ENCODE measurements at places on chromosomes 13 and 19.
A peak's percentile ranks its signal among the peaks of the same experiment; 100 is the strongest.

DNA sequence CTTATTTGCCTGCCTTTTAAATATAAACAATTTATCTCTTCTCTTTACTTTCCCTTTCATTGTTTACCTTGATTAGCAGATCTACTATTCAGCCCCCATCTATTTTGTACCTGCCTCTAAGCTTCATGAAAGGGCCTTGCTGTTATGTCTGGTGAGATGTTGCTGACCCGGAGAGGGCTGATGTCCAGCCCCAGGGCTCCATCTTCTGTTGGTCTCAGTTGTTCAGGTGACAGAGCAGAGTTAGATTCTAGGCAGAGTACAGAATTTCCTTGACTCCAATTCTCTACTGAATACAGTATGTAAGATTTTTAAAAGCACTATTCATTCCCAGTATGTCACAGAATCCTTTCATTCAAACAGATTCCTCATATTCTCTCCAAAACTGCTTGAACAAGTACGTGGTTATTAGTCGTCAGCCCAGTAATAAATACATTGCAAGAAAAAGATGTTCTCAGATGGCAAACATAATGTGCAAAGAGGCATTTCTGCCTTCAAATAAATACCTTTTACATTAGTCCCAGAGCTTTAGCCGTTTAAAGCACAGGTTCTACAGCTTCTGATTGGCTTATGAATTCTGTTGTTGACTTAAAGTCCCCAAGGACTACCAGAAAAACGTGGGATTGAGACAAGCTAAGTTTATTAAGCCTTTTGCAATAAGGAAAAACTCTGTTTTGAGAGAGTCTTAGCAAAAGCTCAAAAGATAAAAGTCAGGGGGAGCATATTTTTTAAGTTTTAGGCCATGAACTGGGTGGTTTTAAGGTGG, 159.1 kb downstream of the GPC5 start:
- no peak for DNase-seq

DNA sequence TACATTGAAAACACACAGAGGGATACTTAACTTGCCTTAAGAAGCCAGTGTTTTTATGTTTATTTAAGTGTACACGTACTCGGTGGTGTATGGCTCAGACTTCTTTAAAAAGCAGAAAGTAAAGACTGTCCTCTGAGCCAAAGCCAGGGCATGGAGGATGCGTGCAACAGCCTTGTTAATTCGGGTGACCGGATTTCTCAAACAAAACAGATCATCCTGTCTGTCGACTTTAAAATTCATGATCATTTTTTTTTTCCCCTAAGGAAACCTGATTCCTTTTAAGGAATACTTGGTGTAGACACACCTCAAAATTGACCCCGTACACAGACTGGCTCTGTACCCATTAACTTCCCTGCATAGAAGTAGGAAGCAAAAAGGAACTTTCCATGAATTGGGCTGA, 124.7 kb upstream of the RNF113B start:
- DNase-seq, result no peak

GRCh38 chr19:33947265-33947964, 150.7 kb downstream of the KCTD15 start:
- no peak for DNase-seq

- DNase-seq, result no peak
Observed at GRCh38 chr13:40613914-40614313, 52.5 kb downstream of the FOXO1 start.

- peak; percentile 77 for DNase-seq
Observed at GRCh38 chr19:3544742-3545668, 6.0 kb downstream of the TEKTIP1 start.

DNA sequence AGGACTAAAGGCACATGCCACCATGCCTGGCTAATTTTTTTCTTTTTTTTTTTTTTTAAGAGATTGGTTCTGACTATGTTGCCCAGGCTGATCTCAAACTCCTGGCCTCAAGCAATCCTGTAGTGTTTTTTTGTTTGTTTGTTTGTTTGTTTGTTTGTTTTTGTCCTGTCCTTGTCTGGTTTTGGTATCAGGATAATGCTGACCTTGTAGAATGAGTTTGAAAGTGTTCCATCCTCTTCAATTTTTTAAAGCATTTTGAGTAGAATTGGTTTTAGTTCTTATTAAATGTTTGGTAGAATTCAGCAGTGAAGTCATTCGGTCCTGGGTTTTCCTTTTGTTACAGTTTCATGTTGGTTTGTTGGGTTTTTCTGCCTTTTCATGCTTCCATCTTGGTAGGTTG, 19.2 kb downstream of the CEACAM4 start:
- no peak for DNase-seq

DNA sequence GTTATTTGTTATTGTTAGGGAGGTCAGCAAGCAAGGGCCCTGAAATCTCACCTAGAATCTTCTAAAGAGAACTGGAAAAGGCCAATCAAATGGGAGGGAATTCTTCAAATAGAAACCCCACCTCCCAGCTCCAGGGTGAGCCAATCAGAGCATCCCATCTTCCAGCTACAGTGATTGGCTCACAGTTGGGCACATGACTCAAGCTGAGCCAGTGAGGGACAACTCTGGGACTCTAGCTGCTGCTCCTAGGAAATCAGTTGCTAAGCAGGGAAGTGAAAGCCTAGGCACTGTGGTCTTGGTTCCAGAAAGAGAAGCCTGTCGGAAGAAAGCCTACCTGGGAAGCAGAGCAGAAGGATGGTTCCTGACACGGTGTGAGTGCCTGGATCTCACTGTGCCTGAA, 13.4 kb downstream of the TM6SF2 start:
- DNase-seq, result no peak

DNA sequence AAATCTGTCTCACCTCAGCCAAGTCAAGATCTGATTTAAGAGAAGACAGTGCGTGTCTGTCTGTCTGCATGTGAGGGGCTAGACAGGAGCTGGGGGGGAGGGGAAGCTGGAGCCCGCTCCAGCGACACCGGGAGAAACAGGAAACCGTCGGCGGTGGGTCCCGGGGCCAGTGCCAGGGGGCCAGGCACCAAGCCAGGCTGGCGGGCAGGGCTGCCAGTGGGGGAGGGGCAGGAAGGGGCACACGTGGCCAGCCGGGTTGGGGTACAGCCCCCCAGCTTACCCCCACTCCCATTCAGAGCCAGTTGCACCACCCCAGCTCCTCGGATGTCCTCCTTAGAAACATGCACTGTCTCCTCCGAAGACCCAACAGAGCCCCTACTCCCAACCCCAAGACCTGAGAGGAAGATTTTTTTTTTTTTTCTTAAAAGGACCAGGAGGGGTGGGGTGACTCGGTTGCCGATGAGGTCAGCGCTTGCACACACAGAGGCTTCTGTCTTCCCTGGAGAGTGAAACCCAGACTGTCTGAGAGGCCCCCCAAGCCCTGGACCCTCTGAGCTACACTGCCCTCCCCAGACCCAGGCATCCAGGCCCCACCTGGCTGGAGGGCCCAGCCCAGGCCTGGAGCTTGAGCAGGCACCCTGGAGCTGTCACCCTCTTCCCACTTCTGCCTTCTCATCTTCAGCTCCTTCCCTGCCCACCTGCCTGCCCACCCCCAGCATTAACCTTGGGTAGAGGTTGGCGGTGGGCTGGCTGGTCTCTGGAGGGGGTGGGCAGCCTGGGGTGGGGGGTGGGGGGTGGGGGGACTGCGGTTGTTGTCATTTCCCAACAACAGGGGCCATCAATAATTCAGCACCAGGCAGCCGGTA, 4.0 kb downstream of the ERF start:
- DNase-seq, result peak; percentile 72

DNA sequence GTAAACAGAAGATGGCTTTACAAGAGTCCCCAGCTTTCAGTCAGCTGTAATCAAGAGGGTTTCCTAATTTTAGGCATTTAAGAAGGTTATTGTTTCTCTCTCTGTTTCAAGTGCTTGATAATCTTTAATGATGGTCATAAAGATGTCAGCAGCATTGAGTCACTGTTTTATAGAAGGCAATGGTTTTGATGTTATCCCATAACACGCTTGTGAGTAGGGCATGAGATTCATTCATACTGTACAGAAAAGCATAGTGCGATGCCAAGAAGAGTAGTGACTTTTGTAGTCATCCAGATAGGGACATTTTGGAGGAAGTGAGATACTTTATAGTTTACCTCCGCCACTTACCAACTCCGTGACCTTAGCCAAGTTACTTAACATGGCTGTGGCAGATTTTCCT, 364.2 kb upstream of the SLC10A2 start:
- no peak for DNase-seq

- DNase-seq, result no peak
Observed at GRCh38 chr13:60043262-60043661, 120.5 kb downstream of the DIAPH3 start.

GRCh38 chr13:19742643-19743042, 40.1 kb downstream of the PSPC1 start:
- no peak for DNase-seq

Data from right forelimb (tissue), 1 donor.